ENCODE measurements at places on chromosomes 2 and 18.

DNA sequence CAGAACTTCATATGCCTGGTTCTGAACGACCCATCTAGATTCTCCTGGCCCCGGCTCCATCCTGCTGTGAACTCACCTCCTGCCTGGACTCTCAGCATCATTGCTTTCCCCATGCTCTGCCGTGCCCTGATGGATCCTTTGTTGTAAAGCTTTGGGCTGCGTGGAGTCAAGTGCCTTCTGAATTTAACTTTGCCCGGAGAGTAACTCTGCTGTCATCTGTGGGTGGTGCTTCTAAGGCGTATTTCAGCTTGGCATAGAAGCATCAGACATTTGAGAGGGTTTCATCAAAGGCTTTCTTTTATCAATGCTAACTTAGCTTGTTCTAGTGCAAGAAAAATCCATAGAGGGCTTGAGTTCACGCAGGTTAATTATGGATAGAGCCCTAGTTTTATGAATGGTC lies 8.1 kb upstream of the GREB1 start:
- no peak for DNase-seq

DNA sequence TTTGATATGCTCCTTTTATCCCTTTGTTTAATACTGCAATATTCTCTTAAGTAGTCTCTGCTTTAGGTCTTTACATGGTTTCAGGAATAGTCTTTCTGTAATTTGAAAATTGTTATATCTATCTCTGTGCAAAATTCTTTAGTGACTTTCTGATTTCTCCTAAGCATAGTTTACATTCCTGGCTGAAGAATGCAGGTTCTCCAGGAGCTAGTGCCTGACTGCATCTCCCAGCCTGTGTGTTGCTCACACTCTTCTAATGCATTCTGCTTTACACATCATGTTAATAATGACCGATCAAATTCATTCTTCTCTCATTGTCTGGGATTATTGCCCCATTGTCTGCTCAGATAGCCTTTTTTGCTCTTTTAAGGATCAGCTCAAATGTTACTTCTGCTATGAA lies 1349.2 kb downstream of the DSC3 start:
- no peak for DNase-seq

- DNase-seq = peak; percentile 86
Observed at GRCh38 chr2:234488913-234489451, 7.9 kb downstream of the ARL4C start.

DNA sequence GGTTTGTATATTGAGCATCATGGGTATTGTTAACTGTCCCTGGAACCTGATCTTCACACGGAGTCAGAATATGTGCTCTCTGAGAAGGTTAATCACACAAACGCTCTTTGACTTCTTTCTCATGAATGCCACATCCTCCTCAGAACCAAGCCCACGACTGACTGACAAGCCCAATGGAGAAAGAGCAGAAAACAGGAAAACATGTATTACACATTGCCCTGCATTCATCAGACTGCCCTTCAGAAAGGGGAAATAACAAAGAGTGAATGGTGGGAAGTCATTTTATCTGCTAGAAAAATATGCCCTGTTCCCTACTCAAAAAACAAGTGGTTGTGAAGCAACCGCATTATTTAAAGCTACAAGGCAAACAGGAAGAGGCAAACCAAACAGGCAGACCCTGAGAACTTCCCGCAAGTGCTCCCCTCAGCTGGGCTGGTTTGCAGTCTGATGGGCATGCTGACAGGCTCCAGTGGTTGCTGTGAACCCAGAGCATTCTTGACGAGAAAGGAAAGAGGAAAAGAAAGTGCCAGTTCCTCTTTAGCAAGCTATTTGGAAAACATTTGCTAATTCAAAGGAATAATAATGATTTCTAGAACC lies 172.9 kb upstream of the SETBP1 start:
- DNase-seq = peak; percentile 44

- no peak for DNase-seq
Observed at GRCh38 chr2:235847576-235847975, 320.6 kb downstream of the GBX2 start.

DNA sequence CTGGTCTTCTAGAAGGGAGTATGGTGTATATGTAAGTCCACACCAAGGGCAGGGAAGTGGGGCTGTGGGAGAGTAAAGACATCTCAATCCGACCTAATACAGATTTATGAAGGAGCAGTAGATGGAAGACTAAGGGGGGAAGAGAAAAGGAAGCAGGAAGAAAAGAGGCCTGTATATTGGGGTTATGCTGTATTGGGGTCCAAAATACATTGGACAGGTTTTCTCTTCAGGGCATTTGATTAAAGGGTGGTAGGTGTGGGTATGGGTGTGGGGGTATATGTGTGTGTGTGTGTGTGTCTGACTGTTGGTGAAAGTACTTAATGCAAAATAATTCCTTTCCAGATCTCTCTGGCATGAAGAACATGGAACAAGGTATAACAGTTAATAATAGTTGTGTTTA lies 33.6 kb upstream of the SCYGR2 start:
- no peak for DNase-seq

- DNase-seq = no peak
Observed at GRCh38 chr2:207139552-207139951, 26.2 kb downstream of the KLF7 start.

DNA sequence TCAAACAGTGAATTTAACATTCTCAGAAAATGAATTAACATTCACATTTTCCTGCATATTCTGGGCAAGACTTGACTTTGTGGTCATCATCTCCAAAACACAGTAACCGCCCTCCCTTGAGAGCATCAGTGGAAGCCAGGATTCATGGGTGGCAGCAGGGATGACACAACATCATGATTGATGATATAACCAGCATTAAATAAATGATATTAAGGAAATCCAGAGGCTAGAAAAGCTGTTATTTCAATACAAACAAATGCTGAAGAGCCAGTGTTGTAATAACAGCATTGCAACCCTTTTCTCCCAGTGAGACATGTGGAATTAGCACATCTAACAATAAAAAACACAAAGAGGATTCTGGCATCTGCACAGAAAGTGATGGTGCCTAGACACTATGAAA lies 41.1 kb downstream of the CDC42EP3 start:
- DNase-seq = no peak

DNA sequence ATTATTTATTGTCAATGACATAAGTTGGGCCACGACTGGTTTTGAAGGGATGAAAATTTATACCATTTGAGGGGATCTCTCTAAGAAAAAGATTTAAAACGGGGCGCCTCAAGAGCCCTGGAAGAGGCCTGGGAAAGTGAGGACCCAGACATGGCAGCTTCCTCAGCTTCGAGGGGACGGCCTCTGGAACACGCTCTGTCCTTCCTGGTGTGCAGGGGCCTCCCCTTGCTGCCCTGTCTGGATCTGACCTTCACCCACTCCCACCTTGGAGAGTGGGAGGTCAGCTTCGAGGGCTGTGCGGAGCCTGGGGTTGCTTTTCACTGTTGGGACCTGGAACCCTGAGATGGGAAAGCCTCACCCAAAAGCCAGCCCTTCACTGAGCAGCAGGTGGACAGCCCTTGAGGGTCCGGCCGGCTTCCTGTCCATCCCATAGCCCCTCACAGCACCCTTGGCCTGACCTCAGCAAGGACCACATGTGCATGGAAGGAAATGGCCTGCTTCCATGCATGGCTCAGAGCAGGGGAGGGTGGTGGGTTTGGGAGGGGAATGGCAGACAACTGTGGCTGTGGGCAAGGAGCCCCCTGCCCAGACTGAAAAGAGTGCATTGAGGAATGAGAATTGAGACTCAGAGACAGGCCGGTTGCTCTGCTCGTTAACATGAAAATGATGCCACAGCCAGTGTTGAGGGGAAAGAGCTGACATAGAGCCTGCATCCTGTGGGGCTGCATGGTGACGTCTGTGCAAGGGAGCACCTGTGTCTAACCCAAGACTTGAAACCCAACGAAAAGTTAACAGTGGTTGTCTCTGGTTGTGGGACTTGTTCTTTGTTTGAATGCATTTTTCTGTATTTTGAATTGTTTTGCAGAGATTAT lies 16.3 kb downstream of the FBLN7 start:
- DNase-seq = peak; percentile 26

- DNase-seq = no peak
Observed at GRCh38 chr2:3214806-3215404, 162.7 kb downstream of the EIPR1 start.

GRCh38 chr2:213868526-213868925 lies 542.3 kb upstream of the VWC2L start:
- DNase-seq = no peak

DNA sequence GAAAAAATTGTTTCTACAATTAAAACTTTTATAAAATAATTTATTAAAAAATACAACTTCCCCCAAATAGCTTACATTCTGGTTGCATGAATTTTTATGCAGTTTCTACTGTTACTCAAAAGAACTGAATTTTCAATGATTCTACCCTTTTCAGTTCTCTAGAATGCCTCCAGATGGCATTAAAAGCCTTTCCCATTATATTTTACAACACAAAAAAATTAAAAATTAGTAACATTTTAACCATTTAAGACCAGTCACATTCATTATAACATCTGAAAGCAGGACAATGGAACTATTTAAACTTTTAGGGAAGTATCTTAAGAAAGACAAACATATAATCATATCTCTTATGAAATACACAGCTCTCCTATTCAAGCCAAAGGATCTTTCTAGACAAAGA lies 236.0 kb upstream of the REV1 start:
- no peak for DNase-seq

DNA sequence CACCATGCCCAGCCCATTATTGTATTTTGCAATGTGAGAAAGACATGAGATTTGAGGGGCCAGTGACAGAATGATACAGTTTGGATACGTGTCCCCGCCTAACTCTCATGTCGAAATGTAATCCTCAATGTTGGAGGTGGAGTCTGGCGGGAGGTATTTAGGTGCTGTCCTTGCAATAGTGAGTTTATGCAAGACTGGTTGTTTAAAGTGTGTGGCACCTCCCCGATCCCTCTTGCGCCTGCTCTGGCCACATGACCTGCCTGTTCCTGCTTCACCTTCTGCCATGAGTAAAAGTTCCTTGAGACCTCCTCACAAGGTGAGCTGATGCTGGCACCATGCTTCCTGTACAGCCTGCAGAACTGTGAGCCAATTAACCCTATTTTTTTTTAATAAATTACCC lies 16.6 kb downstream of the CNDP1 start:
- DNase-seq = no peak

DNA sequence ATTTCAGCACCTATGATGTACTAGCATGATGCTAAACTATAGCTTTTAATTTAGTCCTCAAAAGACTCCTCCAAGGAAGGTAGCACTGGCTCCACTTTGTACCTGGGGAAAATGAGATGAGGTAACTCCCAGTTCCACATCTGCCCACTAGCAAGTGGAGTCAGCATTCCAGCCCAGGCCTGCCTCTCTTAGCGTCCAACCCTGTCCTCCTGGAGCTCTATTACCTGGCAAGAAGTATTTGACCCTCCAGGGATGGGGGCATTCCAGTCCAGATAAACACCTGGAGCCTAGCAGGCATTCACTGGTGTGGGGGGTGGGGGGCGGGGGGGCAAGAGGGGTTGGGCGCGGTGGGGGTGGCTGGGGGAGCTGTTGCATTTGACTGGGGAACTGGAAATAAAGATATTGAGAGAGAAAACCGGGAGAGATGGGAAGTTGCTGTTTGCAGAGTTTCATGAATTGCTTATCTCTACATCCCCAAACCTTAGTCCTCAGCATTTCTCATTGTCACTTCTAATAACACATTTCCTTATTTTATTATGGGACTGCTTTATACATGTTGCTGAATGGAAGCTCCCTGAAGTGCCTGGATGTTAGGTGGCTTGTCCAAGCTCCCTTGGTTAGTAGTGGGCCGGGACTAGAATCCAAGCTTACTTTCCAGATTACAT lies 22.0 kb upstream of the FZD5 start:
- no peak for DNase-seq

DNA sequence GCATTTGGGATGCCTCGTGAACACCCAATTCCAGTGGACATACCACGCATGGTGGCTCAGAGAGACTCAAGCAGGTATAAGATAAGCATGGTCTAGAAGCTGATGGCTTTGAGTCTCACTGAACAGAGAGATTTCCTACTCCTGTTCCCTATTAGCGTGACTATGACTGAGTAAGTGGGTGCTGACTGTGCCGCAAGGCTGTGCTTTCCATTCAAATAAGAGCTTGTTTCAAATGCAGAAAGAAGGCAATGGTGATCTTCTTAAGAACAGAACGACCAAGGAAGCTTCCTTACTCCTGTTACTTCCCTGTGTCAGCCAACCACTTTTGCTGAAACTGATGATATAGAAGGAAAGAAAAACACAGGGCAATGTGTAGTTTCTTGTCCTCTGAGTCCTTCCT lies 63.5 kb upstream of the IGFBP2 start:
- DNase-seq = no peak

DNA sequence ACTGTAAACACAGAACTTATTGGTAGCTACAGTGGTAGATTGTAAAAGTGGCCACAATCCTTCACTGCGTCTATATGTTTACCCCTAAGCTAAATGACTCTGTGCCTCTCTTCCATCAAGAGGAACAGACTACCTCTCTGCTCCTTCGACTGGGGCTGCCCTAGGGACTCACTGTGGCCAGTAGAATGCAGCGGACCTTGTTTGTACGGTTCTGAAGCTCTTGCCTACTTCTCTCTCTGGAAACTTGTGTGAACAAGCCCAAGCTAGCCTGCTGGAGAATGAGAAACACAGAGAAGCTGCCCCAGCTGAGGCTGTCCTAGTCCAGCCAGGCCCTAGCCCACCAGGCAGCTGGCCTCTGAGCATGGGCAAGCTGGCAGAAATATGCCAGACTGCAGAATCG lies 140.8 kb upstream of the SLC1A4 start:
- no peak for DNase-seq

DNA sequence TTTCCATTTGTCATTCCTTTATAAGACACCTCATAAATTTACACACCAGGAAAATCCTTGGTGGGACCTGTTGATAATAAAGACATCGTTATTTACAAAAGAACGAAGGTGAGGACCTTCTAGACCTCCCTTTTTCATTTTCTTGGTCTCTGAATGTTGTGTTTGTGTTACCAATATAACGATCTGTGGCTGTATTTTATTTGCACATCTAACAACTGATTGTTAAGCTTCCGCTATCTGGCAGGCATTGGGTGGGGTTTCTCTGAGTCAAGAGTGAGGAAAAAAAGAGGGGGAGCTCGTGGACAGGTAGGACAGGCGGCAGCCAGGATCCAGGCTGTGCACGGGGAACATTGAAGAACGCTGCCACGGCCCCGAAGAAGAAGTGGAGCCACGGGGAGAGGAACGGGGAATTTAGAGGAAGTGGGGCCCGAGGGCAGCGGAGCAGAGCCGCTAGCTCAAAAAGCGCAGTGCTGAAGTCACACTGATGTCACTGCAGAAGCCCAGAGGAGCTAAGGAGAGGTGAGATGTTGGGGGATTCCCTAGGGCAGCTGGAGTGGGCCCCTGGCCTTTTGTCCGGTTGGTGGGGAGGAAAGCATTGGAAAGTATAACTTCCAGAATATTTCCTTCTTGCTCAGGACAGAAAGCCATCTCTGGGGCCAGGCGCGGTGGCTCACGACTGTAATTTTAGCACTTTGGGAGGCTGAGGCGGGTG lies 20.9 kb upstream of the DNMT3A start:
- DNase-seq = peak; percentile 86

GRCh38 chr18:46718501-46719341 lies 38.1 kb downstream of the ST8SIA5 start:
- no peak for DNase-seq

DNA sequence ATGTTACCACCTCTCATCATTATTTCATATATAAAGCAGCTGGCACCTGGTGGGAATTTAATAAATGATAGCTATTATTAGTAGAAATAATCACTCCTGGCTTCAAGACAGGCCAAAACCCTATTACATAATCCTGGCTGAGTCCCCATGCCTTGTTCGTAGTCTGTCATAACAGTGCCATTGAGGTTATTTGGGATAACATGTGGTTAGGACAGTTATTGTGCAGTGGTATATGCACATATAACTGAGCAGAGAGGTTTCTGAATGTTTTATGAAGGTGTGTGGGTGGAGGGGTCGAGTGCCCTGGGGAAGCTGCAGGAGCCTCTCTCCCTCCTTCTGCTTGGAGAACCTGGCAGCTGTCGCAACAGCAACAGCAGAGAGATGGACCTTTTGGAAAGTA lies 162.4 kb upstream of the NABP1 start:
- no peak for DNase-seq

All from CD4-positive, alpha-beta T cell treated with Interleukin-4 for 1 hour (primary cell).